ENCODE measurements at places on chromosomes 4 and X.

DNA sequence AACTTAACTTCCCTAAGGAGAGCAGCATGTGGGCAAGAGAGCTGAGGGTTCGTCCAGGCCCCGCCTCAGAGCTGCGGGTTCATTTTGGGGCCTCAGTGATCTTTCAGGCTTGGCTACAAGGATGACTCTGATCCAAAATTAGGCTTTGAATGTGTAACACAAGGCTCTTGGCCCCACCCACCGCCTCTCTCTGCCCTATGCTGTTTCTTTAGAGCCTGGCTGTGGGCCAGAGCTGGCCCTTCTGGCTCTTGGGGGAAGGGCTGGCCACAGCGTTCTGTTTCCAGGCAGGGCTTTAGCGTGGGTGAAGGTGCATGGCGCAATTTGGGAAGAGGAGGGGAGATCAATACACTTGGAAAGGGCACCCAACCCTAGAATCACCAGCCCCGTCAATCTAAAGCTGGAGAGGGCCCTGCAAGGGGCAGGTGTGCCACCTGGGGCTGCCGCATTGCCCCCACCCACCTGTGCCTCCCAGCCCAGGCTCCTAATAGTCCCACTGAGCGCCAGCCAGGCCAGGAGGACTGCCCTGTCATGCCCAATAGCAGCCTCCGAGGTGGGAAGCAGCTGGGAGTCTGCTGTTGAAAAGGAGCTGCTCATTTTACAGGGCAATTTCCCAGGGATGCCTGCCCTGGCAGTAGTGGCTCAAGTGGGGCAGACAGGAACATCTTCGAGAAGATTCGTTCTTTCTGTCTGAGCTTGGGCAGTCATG, 84.5 kb upstream of the MAML3 start:
- DNase-seq = no peak

GRCh38 chrX:49277535-49277830, 7.9 kb downstream of the PPP1R3F start:
- no peak for DNase-seq

DNA sequence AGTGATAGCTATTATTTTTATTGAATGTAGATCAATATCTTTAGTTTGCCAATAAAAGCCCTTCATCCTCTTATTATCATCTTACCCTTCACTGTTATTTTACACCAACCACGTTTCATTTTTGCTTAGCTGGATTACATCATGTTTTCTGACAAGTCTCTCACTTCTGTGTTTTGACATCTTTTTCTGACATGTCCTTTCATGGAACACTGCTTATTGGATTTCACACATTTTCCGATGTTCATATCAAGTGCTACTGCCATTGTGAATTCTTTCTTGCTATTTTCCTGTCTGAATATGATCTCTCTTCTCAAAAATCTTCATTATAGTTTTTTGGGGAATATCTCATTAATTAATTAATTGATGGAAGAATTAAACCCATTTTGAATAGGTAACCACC, 48.5 kb upstream of the AGA start:
- no peak for DNase-seq

DNA sequence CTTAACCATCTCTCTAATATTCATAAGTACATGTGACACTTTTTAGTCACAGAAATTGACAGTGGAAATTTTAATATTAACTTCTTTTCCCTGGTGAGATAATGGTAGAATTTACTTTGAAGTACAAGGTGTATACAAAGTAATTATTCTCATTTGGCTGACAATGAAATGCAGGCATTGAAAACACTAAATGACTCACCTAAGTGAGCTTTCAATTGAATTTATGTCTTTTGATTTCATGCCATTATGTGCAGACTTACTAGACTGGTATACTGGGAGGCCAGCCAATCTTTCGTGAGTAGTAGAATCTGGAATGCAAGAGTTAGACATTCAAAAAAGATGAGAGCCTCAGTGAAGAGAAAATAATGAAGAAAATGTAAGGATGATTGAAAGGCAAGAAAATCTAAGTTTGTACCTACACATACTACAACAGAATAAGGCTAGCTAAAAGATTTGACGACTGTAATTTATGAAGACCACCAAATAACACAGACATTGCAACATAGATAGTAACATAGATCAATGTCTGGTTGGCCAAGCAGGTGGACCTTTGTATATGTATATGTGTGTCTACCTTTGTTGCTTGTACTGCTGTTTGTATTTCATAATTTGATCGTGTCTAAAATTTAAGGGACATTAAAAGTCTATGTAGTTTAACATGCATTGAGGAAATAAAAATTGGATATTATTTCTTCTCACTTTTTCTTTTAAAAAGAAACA, 459.7 kb downstream of the IL15 start:
- no peak for DNase-seq

DNA sequence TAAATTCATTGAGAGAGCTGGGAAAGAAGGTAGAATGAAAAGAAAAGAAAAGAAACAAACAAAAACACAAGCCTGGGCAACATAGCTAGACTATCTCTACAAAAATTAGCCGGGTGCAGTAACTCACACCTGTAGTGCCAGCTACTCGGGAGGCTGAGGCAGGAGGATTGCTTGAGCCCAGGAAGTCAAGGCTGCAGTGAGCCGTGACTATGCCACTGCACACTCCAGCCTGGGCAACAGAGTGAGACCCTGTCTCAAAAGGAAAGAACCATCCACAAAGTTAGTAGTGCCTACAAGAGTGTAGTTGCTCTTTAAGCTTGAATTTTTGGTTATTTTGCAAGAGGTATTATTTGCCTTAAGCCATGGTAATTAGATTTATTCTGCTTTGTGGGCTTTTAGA, 157.7 kb downstream of the CBR4 start:
- no peak for DNase-seq

- no peak for DNase-seq
These were observed 87.1 kb upstream of the PRPS1 start for GRCh38 chrX:107541244-107541643.

DNA sequence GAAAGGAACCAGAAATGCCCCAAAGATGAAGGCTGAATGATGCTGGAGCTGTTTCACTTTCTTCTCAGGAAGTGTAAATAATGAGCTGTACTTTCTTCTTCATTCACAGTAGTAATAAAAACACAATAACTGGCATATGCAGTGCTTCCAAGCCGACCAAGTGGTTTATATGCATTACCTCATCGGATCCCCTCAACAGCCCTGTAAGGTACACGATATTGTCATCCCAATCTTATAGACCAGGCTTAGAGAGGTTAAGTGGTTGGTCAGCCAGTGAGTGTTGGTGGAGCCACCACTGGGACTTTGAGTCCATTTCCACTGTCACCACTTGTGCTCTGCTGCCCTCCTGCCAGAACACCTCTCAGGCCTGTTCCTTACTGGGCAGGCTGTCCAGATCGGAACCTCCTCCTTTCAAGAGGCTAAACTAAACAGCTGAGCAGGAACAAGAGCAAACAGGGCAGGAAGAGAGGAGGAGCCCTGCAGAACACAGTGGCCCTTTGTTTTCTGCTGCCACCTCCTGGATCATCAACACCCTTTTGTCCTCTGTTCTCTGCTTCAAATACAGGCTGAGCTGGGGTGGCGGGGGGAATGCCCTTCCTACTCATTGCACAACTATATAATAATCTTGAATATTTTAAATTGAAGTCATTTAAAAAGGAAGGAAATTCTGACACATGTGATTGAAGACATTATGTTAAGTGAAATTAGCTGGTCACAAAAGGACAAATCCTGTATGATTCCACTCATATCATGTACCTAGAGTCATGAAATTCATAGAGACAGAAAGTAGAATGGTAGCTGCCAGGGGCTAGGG, 112.5 kb upstream of the ATP6AP2 start:
- peak; percentile 6 for DNase-seq

DNA sequence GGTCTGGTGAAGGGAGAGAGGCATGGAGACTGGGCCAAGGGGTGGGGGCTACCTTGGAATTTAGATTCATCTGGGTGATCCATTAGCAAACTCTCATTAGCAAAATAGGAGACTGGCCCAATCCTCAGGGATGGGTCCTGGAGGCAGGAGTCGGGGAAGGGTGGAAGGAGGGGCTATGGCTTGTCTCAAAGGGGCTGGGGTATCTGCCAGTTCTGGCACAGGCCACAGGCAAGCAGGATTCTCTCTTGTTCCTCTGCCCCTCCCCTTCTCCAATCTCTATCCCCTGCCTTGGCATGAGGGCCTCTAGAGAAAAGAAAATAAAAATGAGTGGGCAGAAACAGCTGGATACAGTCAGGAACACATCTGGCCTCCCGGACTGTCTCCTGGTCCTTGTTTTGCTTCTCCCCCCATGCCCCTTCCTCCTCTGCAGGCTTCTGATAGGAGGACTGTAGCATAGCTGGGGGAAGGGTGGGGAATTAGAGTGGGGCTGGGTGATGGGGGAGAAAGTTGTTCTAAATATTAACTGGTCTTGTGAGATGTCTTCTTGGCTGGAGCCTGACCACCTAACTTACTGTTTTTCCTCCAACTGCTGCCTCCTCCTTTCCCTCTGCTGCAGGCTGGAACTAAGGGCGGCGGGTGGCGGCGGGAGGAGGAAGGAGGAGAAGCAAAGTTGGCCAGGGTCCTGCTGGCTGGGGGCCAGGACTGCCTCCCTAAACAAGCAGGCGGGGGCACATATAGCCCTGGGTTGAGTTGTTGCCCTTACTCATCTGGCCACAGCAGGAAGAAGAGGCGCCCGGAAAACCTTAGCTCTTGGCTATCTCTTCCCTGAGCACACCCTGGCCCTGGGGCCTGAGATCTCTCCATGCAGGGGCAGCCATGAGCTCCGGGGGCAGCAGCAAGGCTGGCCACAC, 53.3 kb upstream of the LAS1L start:
- DNase-seq = no peak

GRCh38 chr4:56976283-56976836, 1.0 kb downstream of the NOA1 start:
- no peak for DNase-seq

DNA sequence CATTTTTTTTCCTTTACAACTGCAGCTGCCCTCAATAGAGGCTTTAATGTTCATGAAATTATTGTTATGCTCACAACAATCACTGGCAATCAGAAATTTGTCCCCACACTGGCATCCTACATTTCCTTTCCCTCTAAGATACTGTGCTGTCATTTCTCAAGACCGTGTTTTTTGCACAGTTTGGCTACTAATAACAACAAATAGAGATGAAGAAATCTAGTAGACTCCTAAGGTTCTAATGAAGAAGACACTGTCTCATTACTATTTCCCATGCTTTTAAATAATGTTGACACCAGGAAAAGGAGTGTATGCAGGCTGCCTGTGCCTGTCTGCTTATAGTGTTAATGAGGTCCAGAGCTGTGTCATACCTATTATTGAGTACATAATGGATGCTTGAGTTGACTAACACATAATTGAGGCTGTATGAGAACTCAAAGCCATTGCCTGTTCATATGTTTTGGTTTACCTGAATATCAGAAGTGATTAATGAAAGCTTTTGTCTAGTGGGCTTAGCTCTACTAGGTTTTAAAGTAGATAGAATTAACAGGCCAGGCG, 1.5 kb upstream of the EIF4E start:
- DNase-seq = no peak

GRCh38 chr4:148333265-148333664, 108.9 kb downstream of the NR3C2 start:
- DNase-seq = no peak

DNA sequence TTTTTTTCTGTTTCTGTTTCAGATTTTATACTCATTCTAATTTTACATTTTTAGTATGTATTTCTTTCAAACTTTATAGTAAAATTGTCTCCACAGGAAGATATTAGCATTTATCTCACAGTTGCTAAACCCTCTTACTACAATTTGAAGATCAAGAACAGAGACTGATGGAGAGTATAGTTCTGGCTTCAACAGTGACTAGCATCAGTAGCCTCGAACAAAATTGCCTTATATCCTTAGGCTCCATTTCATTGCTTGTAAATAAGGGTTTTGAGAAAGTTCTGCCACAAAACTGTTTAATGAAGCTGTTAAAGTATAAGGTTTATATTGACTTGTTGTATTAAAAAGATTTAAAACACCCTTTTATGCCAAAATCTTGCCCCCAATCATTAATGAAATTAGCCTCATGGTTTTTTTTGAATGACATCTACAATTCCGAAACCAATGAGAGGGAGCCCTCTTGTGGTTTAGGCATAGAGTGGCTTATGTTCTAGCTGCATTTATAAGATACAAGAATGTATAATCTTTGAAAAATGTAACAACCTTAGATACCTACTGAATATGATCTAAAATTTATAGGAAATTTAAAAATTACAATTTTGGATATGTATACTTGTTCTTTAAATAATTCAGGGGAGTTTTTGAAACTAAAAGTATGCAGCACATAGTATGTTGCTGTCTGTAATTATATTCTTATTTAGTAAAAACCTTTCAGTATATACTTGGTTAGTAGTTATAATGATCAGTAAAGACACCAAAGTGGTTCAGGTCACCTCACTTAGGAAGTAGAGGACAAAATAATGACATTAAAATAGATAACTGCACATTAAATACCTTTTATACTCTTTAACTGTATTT, 109.8 kb upstream of the HPGD start:
- no peak for DNase-seq

- DNase-seq = no peak
These were observed 3.3 kb upstream of the FGA start for GRCh38 chr4:154593868-154594267.
